Activated CD8-positive, alpha-beta memory T cell treated with anti-CD3 and anti-CD28 coated beads for 1 hour (primary cell): ENCODE measurements at places on chromosomes 2 and 18.

- DNase-seq = no peak
Observed at GRCh38 chr2:10536569-10537133, 88.5 kb upstream of the ODC1 start.

GRCh38 chr2:178529194-178529593 is 48.9 kb downstream of the PLEKHA3 start:
- no peak for DNase-seq

DNA sequence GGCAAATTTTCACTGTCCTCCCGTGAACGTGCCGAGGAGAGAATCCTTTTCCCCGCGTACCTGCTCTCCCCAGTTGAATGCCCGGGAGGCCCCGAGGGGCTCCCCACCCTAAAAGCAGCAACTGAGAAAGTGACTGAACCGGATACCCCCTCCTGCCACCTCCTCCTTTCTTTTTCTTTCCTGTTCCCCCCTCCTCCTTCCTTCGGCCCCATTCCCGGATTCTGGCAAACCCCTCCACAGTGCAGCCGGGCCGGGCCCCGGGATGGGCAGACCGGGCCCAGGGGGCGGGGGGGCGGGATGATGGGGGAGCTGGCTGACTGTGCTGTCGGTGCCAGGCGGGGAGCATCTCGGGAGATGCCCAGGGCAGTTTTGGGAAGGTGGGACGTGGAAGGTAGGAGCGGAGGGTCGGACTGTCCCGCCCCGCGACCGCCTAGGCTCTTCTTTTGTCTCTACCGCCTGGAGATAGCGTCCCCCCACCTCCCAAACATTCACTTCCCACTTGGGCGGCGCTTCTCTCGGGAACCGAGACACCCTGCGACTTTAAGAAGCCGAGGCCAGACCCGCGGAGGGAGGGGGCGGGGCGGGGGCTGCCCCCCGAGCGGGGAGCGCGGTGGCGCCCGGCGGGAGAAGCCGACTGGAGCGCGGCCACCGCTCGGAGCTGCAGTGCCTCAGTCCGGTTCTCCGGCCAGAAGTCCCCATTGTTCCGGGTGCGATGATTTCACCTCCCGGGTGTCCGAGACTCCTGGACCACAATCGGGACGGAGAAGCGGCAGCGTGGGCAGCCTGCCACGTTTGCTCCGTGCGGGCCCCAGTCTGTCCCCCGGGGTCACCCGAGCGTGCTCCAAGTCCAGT is 8.2 kb downstream of the DLX2 start:
- DNase-seq = no peak

DNA sequence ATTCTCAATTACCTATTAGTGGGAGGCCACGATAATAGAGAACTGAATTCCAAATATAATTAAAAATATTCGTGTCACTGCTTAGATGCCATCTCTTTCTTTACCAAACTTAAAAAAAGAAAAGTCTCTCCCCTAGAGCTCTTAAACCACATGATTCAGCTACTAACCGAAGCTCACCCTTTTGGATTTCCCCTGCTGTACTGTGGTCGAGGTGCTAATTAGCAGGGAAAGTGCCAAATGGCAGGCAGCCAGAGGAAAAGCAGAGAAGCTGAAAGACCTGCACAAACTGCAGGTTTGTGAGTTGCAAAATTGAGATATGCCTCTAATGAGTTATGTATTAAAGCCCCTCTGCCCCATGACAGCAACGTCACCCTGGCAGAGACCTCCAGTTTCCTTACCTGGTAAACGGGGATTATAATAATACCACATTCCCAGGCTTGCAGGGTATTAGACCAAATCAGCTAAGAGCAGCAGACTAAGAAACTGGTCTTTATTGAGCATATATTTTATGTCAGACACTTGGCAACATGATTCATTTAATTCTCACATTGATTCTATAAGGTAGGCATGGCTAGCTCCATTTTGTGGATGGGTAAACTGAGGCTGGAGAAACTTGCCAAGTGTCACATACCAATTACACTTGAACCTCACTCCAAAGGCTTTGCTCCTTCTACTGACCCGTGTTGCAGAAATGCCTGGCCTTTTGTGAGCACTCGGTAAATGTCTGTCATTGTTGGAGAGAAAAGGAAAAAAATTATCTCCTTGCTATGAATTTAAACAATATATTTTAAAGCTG is 259.7 kb downstream of the LPIN1 start:
- peak; percentile 35 for DNase-seq

GRCh38 chr2:175976391-175977157 is 25.5 kb downstream of the LNPK start:
- DNase-seq = no peak

DNA sequence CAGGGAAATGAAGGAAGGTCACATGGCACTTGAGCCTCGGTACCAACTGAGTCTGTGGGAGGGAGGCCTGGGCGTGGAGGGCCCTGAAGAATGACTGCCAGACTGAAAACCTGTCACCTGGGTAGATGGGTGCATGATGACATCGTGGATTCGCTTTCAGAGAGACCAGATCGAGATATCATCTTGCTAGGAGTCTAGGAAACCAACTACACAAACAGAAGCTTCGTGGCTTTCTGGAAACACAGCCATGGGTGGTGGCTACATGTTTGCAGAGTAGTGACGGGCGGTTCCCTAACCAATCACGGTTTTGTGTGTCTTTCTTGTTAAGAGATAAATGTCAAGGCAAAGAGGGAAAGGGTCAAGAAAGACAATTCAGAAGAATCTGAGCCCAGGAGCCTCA is 155.0 kb downstream of the EIPR1 start:
- DNase-seq = no peak

GRCh38 chr2:25388491-25388890 is 46.8 kb upstream of the DNMT3A start:
- DNase-seq = no peak

DNA sequence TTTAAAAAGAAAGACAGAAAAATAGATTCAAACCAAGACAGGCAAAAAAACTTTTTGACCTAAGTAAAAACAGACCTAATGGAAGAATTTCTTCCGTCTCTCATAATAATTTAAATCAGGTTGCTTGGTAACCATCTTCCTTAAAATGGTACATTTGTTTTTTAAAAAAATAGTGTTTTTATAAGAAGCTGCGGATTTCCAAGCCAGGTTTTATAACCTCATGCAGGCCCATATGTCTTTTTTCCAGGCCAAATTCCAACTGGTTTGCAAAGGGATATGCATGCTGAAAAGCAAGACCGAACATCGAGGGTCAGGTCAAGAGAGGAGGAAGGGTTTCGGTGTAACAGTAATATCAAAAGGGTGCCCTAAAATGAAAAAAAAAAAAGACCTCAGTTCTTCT is 172.9 kb downstream of the MAIP1 start:
- no peak for DNase-seq

- DNase-seq = no peak
Observed at GRCh38 chr2:138227195-138227594, 262.9 kb downstream of the HNMT start.

GRCh38 chr2:32166115-32166574 is 481 bp downstream of the SLC30A6 start:
- no peak for DNase-seq

- no peak for DNase-seq
Observed at GRCh38 chr2:231182513-231182899, 15.9 kb upstream of the ARMC9 start.

GRCh38 chr2:134405611-134406081 is 151.8 kb downstream of the MGAT5 start:
- DNase-seq = no peak

- no peak for DNase-seq
Observed at GRCh38 chr2:149625671-149626070, 38.1 kb upstream of the MMADHC start.

- DNase-seq = no peak
Observed at GRCh38 chr2:199100326-199101110, 357.2 kb downstream of the SATB2 start.

DNA sequence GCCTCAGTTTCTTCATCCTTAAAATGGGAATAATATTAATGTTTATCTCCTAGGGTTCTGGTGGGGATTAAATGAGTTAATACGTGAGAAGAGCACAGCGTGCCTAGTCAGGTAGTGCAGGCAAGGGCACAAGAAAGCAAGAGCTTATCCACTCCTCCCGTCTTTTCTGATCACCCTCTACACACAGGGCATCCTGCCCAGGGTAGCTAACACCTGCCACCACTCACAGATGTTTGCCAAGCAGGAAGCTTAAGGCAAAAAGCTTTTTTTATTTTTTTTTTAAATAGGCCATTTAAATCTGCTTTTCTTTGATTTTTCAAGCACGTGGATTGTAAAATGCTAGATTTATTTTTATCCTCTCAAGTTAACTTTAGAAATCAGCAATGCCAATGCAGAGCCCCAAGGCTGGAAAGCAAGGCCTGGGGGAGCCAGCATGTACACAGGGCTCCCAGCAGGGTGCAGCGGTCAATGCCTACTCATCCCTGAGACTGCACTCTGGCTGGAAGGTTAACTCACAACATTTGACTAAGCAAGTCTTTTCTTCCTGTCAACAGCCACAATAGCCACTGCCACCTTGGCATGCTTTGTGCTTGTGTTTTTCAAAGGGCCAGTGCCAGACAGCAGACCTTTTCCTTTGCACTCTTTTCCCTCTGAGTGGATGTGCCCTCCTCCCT is 86.5 kb upstream of the ACAA2 start:
- DNase-seq = no peak

DNA sequence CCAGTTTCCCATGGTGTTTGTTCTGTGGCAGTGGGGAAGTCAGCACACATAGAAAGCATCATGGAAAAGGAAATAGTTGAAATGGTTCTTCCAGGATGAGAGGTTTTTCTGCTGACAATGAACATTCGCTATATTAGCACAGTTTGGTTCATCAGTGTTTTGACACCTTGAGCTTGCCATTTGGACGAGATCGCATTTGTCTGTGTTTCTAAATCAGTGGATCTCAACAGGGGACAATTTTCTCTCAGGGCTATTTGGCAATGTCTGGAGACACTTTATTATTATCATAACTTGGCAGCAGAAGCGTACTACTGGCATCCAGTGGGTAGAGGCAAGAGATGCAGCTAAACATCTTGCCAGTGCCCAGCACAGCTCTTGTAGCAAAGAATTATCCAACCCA is 74.6 kb downstream of the CD8B2 start:
- DNase-seq = no peak
